Mucosa of descending colon (tissue), 3 donors: ENCODE measurements at places on chromosomes 11 and 22.
A peak's percentile ranks its signal among the peaks of the same experiment; 100 is the strongest.

DNA sequence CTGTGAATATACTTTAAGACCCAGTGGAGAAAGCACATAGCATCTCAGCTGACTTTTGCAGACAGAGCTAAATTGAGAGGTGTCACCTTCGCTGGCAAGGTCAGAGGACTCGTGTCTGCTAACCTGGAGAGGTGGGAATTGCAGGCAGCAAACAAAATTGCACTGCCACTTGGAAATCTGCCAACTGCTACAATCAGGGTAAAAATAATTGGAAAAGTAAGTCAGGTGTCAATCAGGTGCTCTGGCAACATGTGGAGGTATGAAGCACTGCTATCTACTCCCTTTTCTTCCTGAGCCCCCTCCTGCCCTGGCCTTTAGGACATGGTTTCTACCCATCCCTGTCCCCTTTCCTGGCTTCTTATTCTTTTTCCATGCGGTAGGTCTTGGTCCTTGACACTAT, 24.1 kb upstream of the LRRC55 start:
- DNase-seq, result no peak

DNA sequence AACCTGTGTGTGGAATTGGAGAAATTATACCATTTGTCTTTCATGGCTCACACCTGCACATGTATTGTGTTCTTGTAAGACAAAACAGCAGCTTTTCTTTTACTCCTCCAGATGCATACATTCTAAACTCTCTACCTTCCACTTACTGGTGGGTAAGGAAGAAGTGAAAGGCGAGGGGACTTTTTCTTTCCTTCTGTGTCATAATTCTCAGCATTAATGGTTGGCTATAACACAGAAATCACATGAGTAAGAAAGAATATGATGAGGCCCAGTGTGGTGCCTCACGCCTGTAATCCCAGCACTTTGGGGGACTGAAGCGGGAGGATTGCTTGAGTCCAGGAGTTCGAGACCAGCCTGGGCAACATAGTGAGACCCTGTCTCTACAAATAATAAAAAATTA, 57.8 kb upstream of the SHANK2 start:
- no peak for DNase-seq

DNA sequence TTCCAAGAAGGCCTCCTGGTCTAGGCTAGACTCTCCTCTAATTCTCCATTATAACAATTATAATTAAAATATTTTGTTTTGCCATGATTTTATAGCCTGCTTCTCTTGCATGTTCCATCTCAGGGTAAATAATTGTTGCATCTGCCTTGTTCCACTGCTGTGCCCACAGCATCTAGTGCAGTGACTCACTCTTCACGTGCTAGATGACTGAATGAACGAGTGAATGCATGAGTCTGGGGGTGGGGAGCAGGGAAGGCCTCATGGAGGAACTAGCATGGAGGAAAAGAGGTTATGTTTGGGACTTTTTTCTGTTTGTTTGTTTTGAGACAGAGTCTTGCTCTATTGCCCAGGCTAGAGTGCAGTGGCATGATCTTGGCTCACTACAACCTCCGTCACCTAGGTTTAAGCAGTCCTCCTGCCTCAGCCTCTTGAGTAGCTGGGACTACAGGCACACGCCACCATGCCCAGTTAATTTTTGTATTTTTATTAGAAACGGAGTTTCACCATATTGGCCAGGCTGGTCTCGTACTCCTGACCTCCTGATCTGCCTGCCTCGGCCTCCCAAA, 5.2 kb upstream of the OAF start:
- no peak for DNase-seq

DNA sequence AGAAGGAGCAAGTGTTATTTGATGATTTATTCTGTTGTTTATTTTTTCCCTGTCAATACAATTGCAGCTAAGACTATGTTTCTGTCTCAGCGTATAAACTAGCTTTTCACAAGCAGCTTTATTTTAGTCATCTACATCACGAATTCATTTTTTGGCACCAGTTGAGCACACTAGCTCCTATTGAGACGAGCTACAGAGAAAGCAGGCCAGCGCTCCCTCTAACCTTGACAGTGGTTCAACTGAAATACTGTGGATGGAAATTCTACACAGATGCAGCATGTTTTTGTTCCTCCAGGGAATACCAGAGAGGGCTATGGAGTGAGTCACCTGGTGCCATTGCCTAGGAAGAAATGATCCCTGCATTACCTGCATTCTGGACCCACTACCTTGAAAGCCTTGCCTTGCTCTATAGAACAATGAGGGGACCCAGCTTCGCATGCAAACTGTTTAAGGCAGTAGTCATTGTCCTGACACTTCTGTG, 108.2 kb upstream of the ARHGAP42 start:
- DNase-seq, result no peak

DNA sequence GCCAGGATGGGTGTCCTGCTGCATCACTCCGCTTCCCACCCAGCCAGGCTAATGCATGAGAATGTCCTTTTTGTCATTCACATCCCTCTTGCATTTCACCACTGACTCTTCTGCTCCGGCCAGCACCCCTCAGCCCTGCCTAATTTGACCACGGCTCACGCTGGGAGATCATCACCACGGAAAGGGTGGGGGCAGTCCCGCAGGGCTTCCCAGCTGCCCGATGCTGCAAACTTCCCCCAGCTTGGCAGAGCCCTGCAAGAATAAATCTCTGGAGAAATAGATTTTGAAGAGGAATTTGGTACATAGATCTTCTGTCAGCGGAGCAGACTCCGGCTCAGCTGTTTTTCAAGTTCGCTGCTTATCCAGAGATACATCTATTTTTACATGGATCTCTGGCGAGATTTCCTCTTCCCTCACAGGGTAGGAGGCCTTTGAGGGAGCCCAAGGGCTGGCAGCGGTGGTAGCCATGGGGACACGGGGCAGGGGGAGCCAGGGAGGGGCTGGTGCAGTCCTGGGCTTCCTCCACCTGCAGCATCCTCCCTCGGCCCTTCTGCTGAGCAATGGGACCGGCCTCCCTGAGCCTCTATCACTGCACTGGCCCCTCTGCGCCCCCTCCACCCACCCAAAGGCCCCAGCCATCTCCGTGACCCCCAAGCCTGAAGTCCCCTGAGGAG, 62.6 kb downstream of the BUD13 start:
- no peak for DNase-seq

DNA sequence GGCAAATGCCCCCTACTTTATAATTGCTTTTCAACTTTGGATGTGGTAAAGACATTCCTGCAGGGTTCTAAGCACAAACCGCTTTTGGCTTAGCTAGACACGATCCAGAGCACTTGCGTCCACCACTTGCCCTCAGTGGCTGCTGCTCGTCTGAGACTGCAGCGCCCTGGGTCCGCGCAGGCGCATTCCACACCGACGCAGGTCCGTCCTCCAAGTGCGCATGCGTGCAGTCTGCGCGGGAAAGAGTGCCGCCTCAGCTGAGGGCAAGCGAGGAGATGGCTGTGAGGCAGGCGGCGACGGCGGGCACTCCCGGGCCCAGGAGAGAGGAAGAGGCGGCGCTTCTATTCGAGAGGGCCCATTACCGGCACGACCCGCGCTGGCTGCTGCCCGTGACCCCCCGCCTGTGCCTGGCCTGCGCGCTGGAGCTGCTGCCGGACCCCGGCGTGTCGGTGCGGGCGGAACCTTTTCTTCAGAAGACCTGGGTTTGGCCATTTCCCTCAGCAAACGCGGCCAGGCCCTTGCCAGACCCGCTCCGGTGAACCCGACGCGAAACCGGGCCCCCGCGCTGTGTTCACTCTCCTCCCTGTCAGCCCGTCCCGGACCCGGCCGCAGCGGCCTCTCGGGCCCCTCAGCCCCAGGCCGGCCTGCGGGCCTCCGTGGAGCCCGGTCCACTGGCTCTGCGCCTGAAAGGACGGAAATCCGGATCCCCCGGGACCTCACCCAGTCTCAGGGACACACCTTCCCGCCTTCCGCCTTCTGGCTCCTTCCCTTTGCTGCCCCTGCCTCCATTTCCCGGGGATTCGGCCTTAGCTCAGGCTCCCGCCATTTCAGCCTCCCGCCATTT, at the start of gene MEI1:
MEI1 (plus strand) TSS at position 240 of the 844 bp plus-strand sequence; CDS start at position 276, 36 bp downstream.
- peak; percentile 85 for DNase-seq

GRCh38 chr22:23072077-23072910, 2.0 kb downstream of the GNAZ start:
- no peak for DNase-seq

- DNase-seq, result no peak
These were observed 120.8 kb downstream of the CADM1 start for GRCh38 chr11:115383431-115383830.

DNA sequence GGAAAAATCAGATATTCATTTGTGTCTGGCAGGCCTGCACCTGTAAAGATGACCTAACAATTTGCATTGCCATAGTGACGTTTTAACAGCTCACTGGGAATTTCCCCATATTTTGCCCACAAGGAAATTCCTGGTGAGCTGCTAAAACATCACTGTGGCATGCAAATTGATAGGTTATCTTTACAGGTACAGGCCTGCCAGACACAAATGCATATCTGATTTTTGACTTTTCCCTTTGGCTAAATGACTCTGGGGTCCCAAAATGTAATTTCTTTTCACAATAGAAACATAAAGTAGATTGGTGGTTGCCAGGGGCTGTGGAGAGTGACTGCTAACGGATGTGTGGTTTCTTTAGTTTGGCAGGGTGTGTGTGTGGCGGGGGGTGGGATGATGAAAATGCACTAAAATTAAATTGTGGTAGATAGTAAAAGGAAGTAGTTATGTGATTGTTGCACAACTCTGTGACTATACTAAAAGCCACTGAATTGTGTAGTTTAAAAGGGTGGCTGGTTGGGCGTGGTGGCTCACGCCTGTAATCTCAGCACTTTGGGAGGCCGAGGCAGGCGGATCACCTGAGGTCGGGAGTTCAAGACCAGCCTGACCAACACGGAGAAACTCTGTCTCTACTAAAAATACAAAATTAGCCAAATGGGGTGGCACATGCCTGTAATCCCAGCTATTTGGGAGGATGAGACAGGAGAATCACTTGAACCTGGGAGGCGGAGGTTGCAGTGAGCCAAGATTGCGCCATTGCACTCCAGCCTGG, 18.5 kb upstream of the FEZ1 start:
- DNase-seq, result peak; percentile 29

GRCh38 chr11:133553885-133554740, 21.8 kb upstream of the OPCML start:
- no peak for DNase-seq

- DNase-seq, result no peak
These were observed 1381.9 kb downstream of the TBC1D22A start for GRCh38 chr22:48144318-48144717.

- no peak for DNase-seq
These were observed 112.2 kb upstream of the RRM1 start for GRCh38 chr11:3982431-3982830.

DNA sequence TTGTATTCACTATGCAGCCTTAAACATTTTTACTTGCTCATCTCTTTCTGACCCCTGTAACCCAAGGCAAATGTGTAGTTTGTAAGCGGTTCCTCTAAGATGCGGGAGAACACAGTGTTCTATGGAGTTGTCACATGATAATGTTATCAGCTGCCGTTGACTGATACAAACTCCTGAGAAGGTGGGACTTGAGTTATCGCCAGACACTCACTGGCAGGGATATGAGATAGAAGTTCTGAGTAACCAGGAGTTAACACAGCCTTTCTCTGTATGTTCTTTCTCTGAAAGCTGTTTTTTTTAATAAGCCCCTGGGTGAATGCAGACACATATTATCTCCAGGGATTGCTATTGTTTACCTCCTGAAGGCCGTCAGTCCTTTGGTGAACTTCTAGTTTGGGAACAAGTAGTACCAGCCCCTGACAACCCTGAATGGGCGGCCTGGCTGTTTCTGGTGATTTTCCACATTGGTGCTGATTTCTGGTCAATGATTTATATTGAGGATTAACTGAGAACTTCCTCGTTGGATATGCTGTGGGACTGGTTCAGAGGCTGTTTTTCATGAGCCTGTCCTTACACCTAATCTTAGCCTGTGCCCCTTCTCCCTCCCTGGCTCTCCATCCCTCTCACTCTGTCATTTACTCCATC, 155.3 kb upstream of the RASSF10 start:
- DNase-seq, result peak; percentile 52

- no peak for DNase-seq
These were observed 3.9 kb downstream of the BET1L start for GRCh38 chr11:203056-203944.

GRCh38 chr11:43905813-43906241, 25.2 kb downstream of the ALKBH3 start:
- no peak for DNase-seq

DNA sequence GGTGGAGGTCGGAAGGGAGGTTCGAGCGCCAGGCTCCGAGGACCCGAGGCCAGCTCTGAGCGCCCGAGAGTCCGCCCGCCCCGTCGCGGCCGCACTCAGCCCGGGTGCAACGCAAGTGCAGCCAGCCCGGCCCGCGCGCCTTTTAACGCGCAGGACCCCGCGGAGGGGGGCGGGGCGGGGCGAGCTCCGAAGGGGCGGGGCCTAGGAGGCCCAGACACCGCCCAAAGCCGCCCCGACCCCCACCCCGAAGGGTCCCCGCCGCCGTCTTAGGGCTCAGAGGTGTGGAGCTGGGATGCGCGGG, at the start of gene PHOX2A:
PHOX2A (minus strand) TSS at position 117 of the 301 bp plus-strand sequence. CDS start 172 bp downstream, outside the sequence.
- DNase-seq, result no peak

GRCh38 chr11:85029964-85030363, 597.2 kb downstream of the DLG2 start:
- DNase-seq, result no peak

DNA sequence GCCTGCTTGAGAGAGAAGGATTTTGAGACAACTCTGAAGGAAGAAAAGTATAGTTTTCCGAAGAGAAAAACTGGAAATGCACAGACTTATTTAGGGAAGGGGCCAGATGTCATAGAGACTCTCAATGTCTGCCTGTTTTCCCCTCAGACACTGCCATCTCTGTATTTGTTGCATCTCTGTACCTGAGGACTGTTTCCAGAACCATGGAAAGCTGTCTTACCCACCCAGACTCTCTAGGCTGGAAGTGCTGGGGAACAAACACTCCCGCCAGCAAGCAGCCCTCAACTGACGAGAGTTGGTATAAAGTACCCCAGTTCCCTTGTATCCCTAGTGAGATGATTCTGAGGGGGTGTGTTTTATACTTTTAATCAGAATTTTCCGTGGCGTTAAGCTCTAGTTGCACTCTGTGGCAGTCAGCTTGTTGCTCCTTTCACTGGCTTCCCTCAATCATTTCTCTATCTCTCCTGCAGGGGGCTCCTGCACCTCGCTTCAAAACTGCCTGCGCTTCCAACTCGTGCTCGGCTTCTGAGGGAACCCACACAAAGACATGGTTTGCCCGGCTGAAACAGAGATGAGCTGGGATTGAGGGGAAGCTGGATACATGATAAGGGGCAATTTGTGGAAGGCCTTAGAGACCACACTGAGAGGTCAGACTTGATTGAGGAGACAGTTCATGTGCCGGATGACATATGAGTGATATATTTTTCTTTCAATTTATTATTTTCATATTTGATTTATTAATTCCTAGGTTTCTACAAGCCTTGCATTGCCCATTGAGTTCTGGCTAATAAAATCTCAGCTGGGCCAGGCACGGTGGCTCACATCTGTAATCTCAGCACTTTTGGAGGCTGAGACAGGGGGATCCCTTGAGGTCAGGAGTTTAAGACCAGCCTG, 36.9 kb upstream of the CLPB start:
- peak; percentile 40 for DNase-seq

DNA sequence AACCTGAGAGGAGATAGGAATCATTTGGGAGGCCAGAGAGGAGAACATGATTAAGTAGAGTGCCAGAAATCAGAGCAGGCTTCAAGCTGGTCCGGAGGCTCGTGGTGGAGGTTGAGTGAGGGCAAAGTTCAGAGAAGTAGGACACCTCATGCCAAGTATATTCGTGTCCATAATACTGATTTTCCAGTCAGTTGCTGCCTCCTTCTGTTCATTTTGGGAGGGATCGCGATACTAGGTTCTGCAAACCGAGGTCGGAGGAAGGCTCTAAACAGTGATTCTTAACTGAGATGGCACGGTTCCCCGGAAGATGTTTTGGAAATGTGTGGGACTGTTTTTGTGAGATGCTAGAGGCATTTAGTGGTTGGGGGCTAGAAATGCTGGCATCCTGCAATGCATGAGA, 13.6 kb upstream of the CD3E start:
- peak; percentile 82 for DNase-seq

- DNase-seq, result no peak
These were observed 51.8 kb upstream of the OR4B1 start for GRCh38 chr11:48164836-48165235.
